CD4-positive, CD25-positive, alpha-beta regulatory T cell (primary cell): ENCODE measurements at places on chromosomes 16 and 17. TPM values are rescaled to one million over a fixed set of nuclear protein-coding genes. Genes with fewer than 3 reads are reported as not detected.

Gene ODAD4
- total RNA-seq: not detected

Gene DPEP1
- total RNA-seq: not detected

Gene NF1
- total RNA-seq: 45.2 TPM

Gene MYH8
- not detected for total RNA-seq

Gene PSME3
- total RNA-seq: 66.7 TPM

- DNase-seq: no peak
Observed at GRCh38 chr16:82730901-82731300, 104.1 kb downstream of the CDH13 start.

- no peak for DNase-seq
Observed at GRCh38 chr17:50122945-50123344, 7.0 kb downstream of the SAMD14 start.

DNA sequence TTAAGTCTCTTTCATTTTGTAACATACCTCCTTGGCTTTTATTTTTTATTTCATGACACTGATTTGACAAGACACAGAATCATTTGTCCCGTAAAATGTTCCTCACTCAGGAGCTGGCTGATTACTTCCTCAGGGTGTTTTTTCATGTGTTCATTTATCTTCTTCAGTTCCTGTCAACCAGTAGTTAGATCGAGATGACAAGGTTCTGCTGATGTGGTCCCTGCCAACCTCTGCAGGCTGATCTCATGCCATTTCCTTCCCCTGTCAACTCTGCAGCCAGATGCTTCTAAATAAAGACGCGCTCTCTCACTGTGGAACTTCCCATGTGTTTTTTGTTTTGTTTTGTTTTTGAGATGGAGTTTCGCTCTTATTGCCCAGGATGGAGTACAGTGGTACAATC is 8.1 kb upstream of the CXCL16 start:
- peak; percentile 21 for DNase-seq

GRCh38 chr17:5694551-5694950 is 110.2 kb upstream of the NLRP1 start:
- DNase-seq: no peak
